CD8-positive, alpha-beta memory T cell (primary cell): ENCODE measurements at places on chromosomes 16 and 17.

GRCh38 chr16:31710880-31711279 is 162.7 kb upstream of the ZNF267 start:
- DNase-seq, result no peak

GRCh38 chr17:31915456-31916100 is 14.1 kb upstream of the UTP6 start:
- DNase-seq, result no peak

- DNase-seq, result no peak
Measured at GRCh38 chr16:1105888-1106620, 10.0 kb upstream of the C1QTNF8 start.

- no peak for DNase-seq
Measured at GRCh38 chr17:27452828-27453227, 3.4 kb upstream of the KSR1 start.

GRCh38 chr16:14241631-14242030 is 170.5 kb downstream of the MRTFB start:
- DNase-seq, result no peak

DNA sequence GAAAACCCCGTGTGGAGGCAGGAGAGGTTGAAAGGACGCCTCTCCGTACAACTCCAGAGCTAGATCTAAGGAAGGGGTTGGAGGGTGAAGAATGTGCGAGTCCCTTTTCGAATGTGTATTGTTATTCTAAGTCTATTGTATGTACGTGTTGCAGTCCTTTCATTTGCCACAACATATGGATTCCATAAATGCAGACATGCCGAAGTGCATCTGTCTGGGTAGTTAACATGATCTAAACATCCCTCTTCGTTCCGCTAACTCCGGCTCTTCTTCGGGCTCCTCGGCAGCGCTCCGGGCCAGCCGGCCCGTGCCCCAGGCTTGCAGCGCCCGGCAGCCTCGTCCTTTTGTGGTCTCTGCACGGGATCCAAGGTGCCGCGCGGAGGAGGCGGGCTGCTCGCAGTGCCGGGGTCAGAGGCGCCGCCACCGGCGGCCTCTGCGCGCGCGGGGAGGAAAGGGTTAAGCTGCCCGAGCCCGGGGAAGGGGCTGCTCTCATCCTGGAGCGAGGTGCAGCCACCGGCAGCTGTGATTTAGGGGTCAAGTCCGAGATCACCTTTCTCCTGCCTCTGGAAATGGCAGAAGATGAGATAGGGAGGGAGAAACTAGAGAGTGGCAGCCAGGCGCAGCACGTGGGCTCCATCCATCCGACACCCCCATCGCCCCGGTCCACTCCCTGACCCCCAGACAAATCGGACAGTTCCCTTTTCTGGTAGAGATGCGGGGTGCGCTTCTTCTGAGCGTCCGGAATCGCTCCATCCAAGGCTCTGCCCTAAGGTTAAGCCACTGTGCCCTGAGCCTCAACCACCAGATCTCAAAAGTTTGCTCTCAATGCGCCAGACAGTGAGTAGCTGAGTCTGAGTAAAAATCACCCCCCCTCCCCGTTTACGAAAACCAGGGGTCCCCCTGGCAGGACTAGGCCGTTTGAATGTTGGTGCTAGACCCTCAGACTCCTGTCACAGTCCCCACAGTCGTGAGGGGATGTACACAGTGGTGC is 15.1 kb upstream of the ZFHX3 start:
- no peak for DNase-seq

DNA sequence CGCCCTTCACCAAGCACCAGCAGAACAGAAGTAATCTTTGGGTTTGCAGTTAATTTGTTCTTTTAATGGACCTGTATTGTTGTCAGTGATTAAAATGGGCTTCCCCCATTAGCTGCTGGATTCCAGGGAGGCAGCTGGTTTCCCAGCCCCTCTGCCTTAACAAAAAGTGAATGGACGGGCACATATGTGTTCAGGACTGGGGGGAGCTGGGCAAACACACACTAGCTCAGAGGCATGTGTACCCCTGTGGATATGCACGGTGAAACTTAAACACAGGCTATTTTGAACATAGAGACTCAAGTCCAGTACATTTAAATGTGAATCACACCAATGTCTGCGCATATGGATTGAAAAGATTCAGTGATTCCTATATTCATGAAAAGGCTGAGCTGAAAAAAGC is 25.5 kb upstream of the TMEM132E start:
- DNase-seq, result no peak

DNA sequence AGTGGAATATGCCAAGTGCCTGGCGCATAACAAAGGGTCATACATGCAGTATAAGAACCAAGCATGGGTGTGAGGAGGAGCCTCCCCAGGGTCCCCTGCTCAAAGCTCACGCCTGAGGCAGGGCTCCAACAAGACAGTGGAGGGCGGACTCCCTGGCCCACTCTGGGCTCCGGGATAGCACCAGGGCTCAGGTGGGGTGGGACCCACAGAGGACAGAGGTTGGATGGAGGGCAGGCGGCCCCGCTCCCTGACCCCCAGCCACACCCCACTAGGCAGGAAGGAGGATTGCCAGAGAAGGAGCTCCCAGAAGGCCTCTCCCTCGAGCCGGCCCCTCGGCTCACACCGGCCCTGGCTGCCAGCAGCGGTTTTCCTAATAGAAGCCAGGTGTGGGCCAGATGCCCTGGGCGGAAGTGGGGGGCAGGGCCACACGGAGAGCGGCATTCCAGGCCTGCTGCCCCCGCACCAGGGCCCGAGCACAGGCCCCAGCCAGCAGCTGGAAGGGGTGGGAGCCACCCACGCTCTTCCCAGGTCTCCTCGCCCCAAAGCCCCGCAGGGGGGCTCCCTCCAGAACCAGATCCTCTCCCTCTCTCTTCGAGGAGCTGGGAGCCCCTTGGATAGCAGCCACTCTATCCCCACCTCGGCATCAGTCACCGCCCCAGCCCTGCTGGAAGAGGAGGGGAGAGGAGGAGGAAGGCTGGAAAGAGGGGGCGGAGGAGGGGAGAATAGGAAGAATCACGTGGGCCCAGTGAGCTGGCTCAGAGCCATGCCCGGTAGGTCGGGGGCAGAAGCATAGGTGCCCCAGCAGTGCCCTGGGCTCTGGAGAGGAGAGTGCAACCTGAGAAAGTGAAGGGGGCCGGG is 21.0 kb downstream of the VASN start:
- DNase-seq, result no peak
